ENCODE measurements at places on chromosomes 1 and 21. TPM values are rescaled to one million over a fixed set of nuclear protein-coding genes. Genes with fewer than 3 reads are reported as not detected.

MFAP2 gene
- total RNA-seq: 47.7 TPM

E2F2 gene
- total RNA-seq: 5.6 TPM

OR2T12 gene
- not detected for total RNA-seq

ELAVL4 gene
- total RNA-seq: not detected

KRTAP10-4 gene
- not detected for total RNA-seq

NHLH2 gene
- not detected for total RNA-seq

NUDT4B gene
- total RNA-seq: 72.0 TPM

SELE gene
- not detected for total RNA-seq

BATF3 gene
- not detected for total RNA-seq

INTS11 gene
- 53.1 TPM for total RNA-seq

LRRC71 gene
- not detected for total RNA-seq

CCDC17 gene
- 4.0 TPM for total RNA-seq

UBE2J2 gene
- total RNA-seq: 19.9 TPM

OXCT2 gene
- total RNA-seq: 0.99 TPM

ENSA gene
- total RNA-seq: 82.1 TPM

CLCNKB gene
- total RNA-seq: not detected

FMO1 gene
- total RNA-seq: 7.8 TPM

RIMS3 gene
- 0.36 TPM for total RNA-seq

NMNAT2 gene
- total RNA-seq: 0.49 TPM

CFAP74 gene
- total RNA-seq: not detected

FMOD gene
- total RNA-seq: 6.6 TPM

RIPPLY3 gene
- not detected for total RNA-seq

CD1D gene
- total RNA-seq: not detected

S100A1 gene
- total RNA-seq: 0.54 TPM

NBPF6 gene
- total RNA-seq: not detected

NBPF20 gene
- total RNA-seq: 2.1 TPM

CELA3A gene
- total RNA-seq: not detected

ITLN2 gene
- 3.8 TPM for total RNA-seq

MYBPH gene
- 0.08 TPM for total RNA-seq

LSM10 gene
- total RNA-seq: 9.5 TPM

SPRR2A gene
- not detected for total RNA-seq

B4GALT2 gene
- 99.1 TPM for total RNA-seq

RIT1 gene
- 33.7 TPM for total RNA-seq

SNX7 gene
- total RNA-seq: 80.3 TPM

SPRR4 gene
- not detected for total RNA-seq

PGLYRP4 gene
- total RNA-seq: not detected

EDN2 gene
- total RNA-seq: not detected

SELL gene
- 0.27 TPM for total RNA-seq

CRYBG2 gene
- not detected for total RNA-seq

PTAFR gene
- total RNA-seq: 0.65 TPM

TMEM52 gene
- total RNA-seq: not detected

Measured in fibroblast of the aortic adventitia (primary cell).